ENCODE measurements at places on chromosomes 2 and 18.
A peak's percentile ranks its signal among the peaks of the same experiment; 100 is the strongest.

DNA sequence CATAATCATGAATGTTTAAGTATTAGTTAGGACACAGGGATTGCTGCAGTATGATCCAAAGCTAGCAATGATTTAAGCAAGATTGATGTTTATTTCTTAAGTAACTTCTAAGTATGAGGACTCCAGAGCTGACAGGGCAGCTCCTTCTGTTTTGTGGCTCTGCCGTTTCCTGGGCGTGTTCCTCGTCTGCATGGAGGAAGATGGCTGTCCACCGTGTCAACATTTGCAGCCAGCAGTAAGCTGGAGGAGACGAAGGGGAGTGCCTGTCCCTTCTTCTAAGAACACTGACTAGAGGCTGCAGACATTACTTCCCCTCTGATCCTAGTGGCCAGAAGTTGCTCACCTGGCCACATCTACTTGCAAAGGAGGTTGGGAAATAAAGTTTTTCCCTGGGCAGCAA, 144.1 kb downstream of the MYO1B start:
- DNase-seq: no peak

GRCh38 chr2:236627841-236628240, 58.2 kb downstream of the ACKR3 start:
- DNase-seq: no peak

DNA sequence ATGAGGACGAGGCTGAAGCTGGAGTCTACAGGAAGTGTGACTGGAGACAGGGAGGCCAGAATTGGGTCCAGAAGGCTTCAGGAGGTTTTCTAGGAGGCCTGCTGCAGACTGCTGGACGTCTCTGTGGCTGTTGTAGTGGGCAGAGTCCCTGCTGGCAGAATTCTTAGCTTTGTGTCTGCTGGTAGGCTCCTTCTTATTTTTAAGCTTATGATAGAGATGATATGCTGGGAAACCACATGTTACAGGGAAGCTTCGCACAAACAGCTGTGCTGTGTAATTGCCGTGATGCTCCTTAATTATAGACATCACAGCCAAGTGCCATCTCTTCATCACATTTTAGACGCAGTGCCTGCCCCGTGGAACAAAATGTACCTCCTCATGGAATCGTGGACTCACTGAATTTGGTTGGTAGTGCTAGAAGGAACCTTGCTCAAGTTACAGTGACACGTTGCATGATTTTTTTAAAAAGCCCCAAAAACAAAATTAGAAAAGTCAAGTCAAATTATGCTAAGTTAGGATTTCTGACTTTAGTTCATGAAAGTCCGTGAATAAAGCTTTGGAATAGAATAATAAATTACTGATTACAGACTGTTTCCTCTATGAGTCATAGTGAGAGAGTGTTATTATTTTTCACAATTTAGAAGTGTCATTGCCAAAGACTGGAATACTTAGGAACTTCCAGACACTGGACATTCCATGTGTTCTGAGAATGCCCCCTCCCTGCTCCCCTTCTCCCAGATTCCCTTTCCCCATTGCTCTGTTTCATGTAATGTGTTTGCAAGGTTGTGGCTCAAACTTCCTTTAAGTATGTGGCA, 144.1 kb downstream of the FHOD3 start:
- no peak for DNase-seq

DNA sequence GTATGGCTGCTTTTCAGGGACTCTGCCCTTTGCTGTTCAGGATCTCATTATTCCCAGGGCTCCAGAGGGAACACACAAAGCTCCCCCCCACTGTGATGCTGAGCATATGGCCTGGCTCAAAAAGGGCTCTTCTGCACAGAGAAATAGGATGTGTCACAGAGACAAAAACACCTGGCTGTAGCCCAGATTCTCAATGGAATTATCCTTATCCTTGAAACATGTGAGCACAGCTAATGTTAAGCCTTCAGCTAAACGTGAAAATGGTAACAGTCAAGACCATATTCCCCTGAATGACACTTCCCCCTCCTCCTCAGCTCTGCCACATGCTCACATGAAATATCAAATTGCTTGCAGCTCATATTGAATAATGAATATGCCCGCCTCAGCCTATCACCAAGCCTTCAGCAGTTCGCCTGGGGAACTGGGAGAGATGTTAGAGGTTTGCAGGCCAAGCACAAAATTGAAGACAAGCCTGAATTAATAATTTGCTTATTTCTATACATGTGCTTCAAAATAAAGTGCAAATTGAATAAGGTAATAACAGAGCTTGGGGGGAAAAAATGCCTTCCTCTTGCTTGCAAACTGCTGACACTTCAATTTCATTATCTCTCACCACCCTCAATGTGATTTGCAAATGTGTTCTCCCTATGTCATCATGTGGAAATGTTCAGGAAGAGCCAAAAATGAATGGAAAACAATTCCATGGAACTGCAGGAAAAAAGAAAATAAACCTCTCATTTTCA, 181.0 kb upstream of the HNRNPA3 start:
- no peak for DNase-seq

- DNase-seq: no peak
Observed at GRCh38 chr18:56412951-56413350, 225.4 kb downstream of the TXNL1 start.

GRCh38 chr2:65293376-65293775, 65.7 kb downstream of the ACTR2 start:
- no peak for DNase-seq

DNA sequence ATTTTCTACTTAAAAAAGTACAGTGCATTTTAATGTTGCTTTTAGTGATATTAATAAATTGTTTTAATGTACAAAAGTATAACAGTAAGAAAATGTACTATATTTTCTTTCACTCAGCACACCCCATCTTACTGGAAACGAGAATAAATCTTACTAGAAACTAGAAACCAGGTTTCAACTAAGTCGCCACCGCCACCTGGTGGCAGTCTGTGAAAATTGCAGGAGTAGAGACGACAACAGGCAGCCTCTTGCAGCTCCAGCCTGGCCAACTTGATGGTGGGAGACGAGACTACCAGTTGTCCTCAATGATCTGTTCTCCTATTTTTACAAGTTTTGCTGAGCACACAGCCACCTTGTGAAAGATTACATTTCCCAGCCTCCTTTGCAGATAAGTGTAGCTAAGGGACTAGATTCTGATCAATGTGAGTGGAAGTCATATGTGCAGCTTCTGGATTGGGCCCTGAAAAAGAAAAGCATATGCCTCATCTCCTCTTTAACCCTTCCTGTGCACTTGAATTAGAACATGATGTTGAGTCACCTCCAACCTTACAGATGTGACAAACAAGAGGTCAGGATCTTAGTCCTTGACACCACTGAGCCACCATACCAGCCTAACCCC, 8.7 kb downstream of the OTOF start:
- peak; percentile 15 for DNase-seq

- no peak for DNase-seq
Observed at GRCh38 chr2:65420712-65421431, 11.5 kb downstream of the SPRED2 start.

DNA sequence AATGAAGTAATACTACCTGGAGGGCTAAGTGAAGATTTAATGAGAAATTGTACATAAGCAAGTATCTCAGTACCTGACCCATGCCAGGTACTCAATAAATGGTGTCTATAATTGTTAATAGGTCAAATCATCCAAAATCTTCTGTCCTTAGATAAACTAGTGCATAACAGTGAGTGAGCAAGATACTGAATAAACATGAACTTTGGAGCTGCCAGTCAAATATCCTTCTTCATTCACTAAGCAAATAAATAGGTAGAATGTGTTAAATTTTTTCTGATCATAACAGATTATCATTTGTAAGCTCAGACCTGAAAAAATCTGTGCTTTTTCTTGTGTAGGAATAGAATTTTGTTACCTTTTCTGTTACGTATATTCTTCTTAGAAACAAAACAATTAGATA, 39.6 kb downstream of the RAB3GAP1 start:
- DNase-seq: no peak

GRCh38 chr2:223053484-223054192, 1.6 kb downstream of the KCNE4 start:
- no peak for DNase-seq

- DNase-seq: peak; percentile 37
Observed at GRCh38 chr2:20015482-20016083, 3.1 kb upstream of the MATN3 start.

- DNase-seq: no peak
Observed at GRCh38 chr2:1791685-1792435, 47.5 kb upstream of the PXDN start.

GRCh38 chr2:179812501-179812900, 48.9 kb downstream of the ZNF385B start:
- DNase-seq: no peak

DNA sequence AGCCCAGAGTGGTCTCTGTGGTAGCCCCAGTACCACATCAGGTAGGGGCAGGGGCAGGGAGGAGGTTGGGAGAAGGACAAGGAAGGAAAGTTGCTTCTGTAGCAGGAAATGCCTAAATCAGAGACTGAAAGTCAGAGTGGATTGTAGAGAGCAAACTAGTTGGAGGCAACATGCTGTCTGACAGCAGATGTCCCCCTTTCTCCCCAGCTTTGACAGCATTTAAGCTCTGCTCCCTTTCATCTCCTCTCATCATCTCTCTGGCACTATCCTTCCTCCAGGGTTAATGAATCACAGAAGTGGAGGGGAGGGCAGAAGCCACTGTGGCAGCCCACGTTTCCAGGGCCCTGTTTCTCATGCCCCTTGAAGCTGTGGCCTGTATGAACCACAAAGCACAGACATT, 50.4 kb downstream of the BOD1L2 start:
- DNase-seq: no peak

DNA sequence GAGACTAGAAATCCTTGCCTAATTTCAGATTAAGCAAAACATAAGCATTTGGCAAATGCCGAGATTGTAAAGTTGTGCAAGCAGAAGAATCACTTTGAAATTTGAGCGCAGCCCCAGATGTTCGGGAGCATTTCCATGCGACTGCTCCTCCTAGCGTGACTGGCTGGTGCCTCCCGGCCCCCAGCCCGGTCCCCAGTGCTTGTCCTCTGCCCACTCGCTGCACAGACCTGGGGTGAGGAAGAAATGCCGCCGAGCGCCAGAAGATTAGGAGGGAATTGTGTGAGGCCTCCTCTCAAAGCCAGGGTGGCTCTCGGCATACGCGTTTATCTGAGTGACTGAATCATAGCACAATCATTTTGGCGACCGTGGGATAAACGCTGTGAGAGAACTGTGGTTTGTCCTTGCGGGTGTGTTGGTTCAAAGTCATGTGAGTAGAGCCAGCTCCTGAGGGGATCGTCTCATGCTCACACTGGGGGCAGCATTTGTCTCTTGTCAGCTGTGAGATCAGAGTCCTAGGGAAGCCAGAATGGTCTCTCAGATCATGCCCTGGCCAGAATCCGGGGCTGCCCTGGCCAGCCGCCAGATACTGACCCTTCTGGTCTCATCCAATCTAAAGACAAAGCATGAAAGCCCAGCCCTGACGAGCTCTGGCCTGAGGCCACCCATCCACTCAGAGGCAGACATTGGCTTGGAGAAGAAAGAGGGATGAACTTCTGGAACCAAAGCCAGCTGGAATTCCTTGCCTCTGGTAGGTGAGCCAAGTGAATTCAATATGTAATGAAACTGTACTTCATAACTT, 189.3 kb downstream of the SH3RF3 start:
- DNase-seq: no peak

GRCh38 chr2:216657980-216658379, 24.8 kb downstream of the IGFBP2 start:
- DNase-seq: no peak

DNA sequence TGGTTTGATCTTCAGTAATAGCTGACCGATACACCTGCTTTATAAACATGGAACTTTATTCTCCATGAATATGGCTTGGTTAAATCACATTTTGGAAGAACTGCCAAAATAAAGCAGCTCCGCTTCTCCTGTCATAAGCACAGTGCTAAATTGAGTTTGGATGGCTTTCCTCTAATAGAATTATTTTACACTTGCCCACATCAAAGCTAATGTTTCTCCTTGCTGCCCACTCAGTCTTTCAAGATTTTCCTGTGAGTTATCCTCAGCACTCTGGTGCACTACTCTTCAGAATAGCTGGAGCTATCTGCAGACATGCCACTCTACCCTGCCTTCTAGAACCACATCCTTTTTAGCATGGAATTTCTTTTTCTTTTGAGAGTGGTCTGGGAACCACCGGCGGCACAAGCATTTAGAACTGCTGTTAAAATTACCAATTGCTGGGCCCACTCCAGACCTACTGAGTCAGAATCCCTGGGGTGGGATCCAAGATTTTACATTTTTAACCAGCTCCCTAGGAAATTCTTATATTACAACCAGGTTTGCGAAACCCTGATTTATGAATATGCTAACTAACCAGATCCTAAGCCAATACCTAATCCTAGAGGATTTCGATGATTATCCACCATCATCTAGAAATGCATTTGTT, 283.3 kb downstream of the AFF3 start:
- DNase-seq: no peak

DNA sequence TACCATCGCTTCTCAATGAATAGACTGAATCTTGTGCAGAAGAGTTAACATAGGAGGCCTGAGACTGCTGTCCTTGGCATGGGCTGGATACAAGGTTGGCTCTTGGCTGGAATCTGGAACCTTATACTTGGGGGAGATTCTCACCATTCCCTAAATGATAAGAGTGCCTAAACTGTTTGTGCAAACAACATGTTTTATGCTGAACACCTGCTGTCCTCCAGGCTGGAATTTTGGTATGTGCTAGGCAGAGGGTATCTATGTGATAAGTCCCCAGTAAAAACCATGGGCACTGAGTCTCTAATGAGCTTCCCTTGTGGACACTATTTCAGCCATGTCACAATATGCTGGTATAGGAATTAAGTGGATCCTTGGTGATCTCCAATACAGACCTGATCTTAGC, 12.8 kb downstream of the PGAP1 start:
- no peak for DNase-seq

- DNase-seq: no peak
Observed at GRCh38 chr2:221283896-221284545, 288.1 kb downstream of the EPHA4 start.

DNA sequence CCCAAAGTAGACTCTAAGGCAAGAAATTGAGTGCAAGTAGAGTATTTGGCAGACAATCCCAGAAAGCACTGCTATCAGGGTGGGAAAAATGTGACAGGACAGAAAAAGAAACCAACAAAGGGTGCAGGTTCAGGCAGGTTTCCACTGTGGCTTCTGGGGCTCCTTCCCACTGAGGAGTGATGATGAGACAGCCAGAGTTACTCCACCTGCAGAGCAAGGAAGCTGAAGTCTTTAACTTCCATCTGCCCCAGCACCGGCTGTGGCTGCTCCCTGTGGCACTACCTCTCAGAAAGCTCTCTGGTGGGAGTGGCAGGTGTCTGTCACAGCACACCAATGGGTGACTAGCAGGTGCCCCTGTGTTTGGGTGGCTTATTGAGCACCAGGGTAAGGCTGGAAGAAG, 37.6 kb upstream of the ACKR3 start:
- DNase-seq: no peak

Data from central memory CD4-positive, alpha-beta T cell (primary cell).